ENCODE measurements at places on chromosomes 5 and 9.

DNA sequence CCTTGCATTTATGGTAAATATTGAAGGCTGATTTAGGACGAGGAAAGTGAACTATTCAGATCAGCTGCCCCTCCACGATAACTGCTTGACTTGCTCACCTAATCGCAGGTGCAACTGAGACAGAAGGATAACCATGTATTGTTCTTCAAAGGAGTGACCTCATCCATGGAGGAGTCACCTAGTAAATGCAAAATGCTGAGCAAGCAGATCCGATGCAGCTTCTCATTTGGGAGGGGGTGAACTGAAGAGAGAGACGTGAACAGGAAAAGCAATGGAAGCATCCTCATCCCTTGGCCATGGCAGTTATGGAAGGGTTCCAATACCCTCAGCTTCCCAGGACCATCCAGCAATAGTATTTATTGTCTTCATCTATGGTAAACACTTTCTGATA lies 47.5 kb downstream of the RASGRF2 start:
- no peak for DNase-seq

DNA sequence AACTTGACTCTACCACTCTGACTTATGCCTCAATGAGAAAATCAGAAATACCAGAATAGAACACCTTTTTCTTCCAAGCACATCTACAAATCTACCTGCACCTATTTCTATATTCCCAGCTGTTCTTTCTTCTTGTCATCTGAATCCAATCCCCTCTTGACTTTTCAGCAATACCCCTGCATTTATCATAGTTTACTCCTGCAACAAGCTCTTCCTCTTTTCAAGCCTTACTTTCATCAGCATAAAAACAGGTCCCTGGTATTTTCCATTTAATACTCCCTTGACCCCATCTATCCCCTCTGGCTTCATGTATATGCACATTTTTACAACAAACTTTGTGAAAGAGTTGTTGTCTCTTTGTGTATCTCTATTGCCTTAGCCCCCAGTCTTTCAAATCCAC lies 3.1 kb downstream of the GEMIN5 start:
- DNase-seq: no peak

GRCh38 chr9:69379270-69379982 lies 54.4 kb downstream of the ENTREP1 start:
- no peak for DNase-seq

DNA sequence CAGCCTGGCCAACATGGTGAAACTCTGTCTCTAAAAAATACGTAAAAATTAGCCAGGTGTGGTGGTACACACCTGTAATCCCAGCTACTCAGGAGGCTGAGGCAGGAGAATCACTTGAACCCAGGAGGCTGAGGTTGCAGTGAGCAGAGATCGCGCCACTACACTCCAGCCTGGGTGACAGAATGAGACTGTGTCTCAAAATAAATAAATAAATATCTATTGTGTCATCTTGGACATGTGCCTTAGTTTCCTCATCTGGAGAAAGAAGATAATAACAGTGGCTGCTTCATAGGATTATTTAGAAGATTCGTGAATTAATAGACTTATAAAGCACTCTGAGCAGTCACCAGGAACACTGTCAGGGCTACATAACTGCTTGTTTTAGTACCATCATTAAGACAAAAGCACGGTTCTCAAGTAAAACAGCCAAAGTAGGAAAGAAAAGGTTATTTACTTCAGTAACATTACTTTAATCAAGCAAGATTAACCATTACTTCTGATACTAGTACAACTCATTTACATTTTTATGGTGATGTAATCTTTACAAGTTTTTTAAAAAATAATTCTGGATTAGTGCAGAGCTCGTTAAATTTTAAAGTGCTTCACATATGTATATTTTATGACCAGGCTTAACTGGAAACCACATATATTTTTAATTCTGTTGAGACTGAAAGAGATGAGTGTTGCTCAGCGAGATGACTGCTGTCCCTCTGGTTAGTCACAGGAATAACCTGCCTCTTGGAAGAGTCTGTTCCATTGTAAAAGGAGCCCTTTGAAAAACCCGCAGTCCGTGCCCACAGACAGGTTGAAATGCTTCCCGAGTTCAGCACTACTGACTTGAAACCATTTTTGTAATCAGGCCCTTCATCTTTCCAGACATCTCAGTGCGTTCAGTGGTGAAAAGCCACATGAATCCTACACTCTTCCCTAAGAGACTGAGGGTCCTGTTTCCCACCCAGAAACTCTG lies 36.7 kb downstream of the ANKH start:
- DNase-seq: no peak

- DNase-seq: no peak
These were observed 52.1 kb downstream of the C6 start for GRCh38 chr5:41161271-41161670.

- no peak for DNase-seq
These were observed 188.2 kb downstream of the CRB2 start for GRCh38 chr9:123544007-123544827.

DNA sequence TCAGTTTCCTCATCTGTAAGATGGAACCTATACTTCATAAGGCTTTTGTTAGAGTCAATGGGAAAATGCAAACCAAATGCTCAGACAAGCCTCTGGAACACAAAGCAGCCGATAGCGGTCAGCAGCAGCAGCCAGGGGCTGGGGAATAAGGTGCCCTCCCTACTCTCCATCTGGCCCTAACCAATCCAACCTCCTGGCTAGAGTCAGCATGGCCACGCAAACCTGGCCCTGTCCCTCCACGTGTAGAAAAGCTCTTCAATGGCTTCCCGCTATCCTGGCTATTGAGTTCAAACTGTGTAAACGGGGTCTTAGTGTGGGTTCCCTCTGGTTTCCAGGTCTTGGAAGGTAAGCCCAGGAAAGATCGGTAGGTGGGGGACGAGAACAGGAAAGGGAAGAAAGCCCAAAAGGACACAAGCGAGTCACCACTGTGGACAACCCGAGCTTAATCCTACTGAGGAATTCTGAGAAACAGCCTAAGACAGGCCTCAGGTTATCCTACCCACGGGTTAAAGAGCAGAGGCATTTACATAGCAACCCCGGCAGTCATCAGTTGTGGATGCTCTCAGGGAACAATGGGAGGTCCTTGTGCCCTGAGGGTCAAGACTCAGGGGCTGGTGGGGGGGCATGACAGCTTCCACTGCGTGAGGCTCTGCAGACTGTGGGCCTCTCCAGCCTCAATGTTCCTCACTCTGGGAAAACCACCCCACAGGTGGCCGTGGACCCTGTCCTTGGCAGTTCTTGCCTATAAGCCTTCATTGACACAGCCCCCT lies 30.9 kb downstream of the FABP6 start:
- DNase-seq: no peak

DNA sequence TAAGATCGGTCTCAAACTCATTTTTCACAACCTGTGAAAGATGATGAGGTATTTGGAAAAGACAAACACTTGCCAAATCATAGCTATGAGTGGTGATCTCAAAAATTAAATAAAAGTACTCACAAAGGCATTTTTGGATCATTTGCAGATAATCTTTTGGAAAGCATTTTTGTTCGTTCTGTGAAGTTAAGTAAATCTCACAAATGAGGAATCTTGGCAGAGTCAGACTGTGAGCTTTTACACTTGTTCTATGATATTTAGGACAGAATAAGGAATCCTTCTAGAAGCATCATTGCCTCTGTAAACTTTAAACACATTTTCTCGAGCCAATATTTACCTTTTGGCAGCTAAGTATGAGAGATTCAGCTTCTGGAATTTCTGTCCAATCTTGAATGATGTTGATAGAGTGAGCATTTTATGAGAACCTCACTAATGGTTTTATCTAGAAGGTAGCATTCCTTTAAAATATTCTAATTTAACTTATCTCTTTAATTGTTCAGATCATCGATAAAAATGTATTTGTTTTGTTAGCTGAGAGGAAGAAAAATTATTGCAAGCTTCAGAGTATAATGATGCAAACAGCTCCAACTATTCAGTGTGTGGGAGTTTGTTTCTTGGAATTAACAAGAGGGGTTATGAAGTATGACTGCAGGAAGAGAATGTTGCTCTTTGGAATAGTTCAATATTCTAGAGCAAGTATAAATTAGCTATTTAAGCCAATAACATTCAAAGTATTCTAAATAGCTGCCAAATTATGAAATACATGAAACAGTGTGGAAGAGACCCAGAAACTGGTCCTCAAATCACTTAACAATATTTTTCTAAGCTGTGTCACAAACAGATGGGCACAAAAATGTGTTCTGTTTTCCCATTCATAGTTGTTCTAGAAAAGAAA lies 48.6 kb upstream of the SLCO6A1 start:
- no peak for DNase-seq

DNA sequence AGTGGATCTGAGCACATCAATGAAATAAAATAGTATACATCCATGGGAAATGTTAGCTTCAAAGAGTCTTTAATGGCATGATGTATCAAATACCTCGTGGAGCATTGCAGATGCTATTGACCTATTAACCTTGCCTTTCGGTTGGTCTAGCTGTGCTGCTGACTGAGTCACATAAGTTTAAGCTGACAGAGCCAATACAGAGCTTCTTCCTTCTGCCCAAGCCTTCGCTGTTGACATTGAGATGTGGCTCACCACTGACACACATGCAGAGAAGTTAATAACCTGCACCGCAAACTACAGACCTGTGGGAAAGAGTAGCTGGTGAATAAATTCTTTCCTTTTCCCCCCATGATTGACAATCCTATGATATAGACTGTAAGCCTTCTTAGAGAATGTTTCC lies 78.2 kb downstream of the LURAP1L start:
- DNase-seq: no peak

GRCh38 chr5:88685591-88686541 lies 197.1 kb downstream of the MEF2C start:
- no peak for DNase-seq

GRCh38 chr5:10734037-10734709 lies 26.9 kb downstream of the DAP start:
- DNase-seq: no peak

DNA sequence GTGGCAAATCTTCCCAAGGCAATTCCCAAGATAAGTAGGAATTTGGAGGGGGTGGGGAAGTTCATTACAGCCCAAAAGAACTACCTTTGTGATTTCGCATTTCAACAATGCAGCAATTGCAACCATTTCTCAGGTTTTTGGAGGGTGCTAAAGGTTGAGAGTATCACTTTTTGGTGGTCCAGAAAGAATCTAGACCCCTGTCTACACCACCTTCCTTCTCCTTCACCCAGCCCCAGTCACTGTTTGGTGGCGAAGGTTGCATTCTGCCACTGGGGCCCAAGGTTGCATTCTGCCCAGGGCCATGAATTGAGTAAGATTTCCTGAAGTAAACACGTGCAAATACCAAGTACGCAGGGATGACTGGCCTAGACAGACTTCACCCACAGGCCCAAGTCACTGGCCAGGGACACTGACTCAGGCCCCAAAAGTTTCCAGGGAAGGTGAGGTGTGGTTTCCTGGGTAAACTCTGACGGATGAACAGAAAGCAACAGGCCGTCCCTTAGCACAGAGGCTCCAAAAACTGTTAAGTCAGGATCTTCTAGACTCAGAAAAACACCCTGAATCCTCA lies 5.7 kb downstream of the PDE6A start:
- no peak for DNase-seq
